ENCODE measurements at places on chromosomes 2 and 18. TPM values are rescaled to one million over a fixed set of nuclear protein-coding genes. Genes with fewer than 3 reads are reported as not detected.
A peak's percentile ranks its signal among the peaks of the same experiment; 100 is the strongest.

DNA sequence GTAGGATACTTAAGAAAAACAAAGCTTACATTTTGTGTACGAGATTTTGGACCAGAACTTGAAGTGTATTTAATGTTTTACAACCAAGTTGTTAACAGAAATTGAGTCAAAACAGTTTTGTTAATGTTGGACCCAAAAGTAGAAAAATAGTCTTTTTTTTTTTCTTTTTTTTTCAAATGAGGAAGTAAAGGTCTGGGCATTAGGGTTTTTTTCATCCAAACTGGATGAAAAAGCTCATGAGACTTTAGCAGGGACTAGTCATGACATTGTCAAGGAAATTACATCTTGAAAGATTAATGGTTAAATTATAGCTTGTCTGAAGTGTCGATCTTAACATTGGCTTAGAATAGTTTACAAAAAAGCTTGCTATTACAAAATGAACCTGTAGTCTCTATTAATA is 32.3 kb downstream of the CCNT2 start:
- no peak for DNase-seq

DNA sequence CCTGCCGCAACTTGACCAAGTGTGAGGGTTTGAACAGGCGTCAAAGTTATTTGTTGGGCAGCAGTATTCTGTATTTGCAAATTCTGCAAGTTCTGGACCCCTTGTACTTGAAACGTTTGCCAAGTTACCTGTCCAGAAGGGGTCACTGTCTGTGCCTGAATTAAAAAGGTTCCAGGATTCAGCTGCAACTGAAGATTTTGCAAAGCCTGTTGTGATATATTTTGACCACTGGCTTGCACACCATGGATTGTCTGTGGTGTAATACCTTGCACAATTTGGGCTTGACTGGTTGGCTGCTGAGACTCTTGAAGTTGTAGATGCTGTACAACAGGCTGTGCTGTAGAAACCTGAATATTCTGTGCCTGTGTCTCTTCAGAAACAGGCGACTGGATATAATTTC is 10.2 kb downstream of the SP3 start:
- DNase-seq: no peak

- DNase-seq: no peak
Measured at GRCh38 chr2:60738679-60739078, 17.4 kb upstream of the PAPOLG start.

Gene ALLC
- total RNA-seq: not detected

GRCh38 chr18:24530630-24531111 is 70.2 kb downstream of the HRH4 start:
- DNase-seq: peak; percentile 32

GRCh38 chr2:156518138-156518537 is 82.0 kb downstream of the GPD2 start:
- DNase-seq: no peak

DNA sequence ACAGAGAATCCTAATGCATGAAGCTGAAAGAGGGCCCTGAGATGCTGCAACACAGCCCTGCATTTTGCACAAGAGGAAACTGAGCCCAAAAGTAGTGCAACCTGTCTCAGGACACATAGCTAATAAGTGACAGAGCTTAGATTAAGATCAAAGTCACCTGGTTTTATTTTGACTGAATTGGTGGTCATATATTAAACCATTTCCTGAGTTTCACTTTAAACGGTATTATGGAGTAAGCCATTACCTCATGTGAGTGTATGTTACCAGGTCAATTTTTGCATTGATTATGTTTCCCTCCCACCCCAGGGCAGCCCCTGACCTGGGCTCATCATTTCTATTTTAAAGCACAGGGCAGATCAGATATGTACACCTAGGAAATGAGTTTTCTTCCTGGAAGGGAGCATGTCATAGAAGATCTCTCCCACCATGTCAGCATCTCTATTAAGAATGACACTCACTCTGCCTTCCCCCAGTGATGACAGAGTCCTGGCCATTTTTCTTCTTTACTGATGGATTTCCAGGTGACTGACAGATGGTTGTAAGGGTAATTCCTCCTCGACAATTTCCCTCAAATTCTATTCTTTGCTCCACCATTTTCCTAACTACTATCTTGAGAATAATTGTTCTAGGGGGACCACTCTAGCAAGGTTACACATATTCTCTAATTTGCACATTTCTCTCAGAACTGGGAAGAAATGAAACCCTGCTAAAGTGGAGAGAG is 441.3 kb upstream of the SLC14A2 start:
- DNase-seq: peak; percentile 36

Gene C2orf80
- total RNA-seq: not detected

DNA sequence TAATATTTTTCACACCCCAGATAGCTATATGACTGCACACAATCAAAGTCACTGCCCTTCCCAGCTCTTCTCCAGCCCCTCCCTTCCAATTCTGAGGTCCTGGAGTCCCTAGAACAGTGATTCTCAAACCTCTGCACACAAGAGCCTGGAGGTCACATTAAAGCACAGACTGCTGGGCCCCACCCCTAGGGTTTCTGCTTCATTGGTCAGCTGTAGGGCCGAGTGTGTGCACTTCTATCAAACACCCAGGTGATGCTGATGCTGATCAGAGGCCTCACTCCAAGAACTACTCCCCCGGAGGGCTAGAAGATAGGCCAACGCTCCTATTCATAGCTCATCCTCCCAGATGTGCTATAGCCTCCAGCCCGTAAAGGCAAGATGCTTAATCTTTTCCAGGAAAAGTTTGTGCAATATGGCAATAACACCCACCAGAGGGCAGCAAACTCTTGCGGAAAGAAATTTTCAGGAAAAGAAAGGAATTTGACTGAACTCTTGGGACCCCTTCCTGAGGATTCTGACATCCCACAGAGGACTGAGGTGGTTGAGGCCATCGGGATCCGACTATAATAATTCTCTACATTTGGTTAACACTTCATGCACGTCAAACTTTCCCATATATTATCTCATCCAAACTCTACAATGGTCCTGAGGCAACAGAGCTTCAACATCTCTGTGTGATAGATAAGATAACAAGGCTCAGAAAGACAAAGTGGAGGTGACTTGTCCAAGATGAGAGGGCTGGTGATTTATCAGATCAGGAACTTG is 194.2 kb upstream of the PKDCC start:
- DNase-seq: peak; percentile 66

DNA sequence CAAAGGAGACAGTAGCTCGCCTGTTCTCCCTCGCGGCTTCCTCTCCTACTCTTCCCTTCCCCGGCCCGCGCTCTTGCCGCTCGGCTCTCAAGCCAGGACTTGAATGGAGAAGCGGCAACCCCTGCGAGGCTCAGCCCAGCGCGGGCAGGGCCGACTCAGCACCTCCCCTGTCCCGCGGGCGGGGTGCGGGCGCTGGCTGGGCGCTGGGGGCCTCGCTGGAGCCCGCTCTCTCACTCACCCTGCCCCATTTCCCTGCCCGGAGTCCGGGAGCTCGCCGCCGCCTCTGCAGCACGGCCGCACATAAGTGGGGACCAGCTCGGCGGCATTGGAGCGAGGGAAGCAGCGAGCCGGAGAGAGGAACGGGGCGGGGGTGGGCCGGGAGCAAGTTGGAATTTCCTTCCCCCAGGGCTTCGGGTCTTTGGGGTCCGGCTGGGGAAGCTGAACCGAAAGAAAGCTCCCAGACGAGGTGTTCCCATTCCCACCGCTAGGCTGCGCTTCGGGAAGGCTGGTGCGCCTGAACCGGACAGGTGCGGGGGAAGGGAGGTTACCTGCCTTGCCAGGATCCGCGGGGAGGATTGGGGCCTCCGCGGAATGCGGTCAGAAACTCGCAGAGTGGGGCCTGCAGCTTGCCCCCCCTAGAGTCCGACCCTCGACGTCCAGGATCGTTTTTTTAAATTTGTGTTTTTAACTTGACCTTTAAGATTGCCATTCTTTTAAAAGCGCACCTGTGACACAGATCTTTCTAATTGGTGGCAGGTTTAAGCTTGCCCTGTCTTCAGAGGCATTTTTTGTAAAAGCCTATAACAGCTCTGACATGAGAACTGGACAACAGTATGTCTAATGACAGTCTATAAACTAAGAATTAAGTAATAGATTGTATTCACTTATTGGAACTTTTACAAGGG is at the start of gene COBLL1:
Gene COBLL1, minus strand, starts transcription at position 105 of the 905 bp plus-strand sequence. CDS start 627 bp downstream, outside the sequence.
- peak; percentile 92 for DNase-seq

- DNase-seq: peak; percentile 35
Measured at GRCh38 chr2:11343650-11344341, 640 bp downstream of the ROCK2 start.

Gene RAD51AP2
- total RNA-seq: not detected

- no peak for DNase-seq
Measured at GRCh38 chr2:114389021-114389420, 53.4 kb upstream of the DPP10 start.

- DNase-seq: peak; percentile 19
Measured at GRCh38 chr2:9110893-9111569, 95.6 kb upstream of the ASAP2 start.

- no peak for DNase-seq
Measured at GRCh38 chr2:77397763-77398162, 124.4 kb downstream of the LRRTM4 start.

DNA sequence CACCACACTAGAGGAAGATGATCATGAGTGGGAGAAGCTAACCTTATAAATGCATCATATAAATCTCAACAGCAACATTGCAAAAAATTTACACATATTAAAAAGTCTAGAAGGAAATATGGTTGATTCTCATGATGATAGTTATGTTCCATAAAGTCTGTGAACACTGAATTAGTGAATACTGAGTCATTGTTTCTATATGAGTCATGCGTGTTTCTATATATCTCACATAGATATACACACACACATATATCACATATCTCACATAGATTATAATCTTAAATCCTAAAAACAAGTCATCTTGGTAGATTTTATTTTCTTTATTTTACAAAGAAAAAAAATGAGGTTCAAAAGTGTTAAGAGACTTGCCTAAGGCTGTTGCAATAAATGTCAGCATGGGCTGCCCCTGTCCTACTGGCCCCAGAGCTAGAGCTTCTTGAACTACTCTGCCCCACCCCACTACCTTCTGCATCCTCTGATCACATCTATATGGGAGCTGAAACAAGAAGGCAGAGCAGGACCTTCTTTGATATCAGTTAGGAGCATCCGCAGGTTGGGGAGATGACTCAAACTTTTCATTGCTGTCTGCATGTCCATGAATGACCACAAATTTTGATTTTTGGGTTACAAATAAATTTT is 81.8 kb upstream of the ADAM23 start:
- DNase-seq: no peak

DNA sequence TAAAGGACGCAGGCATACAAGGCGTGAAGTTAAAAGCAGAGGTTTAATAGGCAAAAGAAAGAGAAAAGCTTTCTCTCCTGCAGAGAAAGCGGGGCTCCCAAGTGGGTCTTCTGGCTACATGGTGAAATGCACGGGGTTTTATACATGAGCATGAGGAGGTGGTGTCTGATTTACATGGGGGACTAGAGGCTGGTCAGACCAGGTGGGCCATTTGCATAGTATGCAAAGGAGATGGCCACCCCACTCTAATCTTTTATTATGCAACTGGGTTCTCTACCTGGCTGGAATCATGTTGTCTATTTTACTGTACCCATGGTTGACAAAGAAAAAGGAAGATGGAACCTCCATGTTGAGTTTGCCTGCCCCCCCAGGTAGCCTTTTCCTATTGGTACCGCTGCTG is 356.2 kb downstream of the KCNJ3 start:
- DNase-seq: no peak

DNA sequence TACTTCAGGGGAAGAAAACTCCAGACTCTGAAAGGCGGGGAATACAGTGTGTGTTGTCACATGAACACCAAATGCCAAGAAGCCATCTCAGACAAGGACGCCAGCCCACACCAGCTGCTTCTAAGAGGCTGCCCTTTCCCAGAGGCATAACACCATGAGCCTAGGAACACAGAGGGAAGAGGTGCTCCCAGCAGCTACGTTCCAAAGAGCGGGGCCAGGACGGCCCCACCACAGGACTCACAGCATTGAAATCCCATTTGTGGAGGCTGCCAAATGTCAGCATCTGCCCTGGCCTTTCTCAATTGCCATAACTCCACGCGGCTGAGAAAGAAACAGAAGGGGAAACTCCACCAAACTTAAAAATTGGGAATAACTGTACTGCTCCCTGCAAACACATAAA is 20.1 kb upstream of the ID2 start:
- DNase-seq: no peak

Gene IL1F10
- total RNA-seq: not detected

DNA sequence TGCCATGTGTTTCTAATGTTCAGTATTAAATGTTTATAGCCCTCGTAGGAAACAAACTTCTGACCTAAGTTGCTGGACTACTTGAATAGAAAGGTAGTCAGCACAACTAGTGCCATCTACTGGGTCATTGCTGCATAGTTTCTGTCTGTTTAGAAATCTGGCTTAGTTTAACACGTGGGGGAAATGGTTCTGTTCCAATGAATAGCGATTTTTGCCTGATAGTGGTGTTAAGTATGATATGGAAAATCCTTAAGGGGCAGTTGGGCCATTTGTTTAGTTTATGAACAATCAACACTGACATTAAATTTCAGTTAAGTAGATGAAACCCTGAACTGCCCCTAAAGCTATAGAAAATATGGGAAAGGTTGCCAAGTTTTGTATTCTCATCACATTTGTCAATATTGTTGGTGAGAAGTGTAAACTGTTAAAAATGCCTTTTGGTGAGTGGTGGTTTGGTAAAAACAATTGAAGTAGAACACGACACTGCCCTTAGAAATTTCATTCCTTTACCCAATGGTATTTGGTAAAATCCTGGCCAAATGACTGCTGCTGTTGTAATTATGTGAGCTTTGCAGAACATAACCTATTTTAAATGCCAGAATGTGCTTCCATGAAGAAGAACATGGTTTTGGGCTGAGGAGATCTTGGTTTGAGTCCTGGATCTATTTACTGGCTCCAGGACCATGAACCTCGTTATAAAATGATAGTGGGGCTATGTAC is 13.2 kb downstream of the NABP1 start:
- DNase-seq: peak; percentile 53

Gene TSHZ1
- total RNA-seq: 10.8 TPM

- DNase-seq: no peak
Measured at GRCh38 chr2:196528486-196529223, 110.9 kb upstream of the CCDC150 start.

DNA sequence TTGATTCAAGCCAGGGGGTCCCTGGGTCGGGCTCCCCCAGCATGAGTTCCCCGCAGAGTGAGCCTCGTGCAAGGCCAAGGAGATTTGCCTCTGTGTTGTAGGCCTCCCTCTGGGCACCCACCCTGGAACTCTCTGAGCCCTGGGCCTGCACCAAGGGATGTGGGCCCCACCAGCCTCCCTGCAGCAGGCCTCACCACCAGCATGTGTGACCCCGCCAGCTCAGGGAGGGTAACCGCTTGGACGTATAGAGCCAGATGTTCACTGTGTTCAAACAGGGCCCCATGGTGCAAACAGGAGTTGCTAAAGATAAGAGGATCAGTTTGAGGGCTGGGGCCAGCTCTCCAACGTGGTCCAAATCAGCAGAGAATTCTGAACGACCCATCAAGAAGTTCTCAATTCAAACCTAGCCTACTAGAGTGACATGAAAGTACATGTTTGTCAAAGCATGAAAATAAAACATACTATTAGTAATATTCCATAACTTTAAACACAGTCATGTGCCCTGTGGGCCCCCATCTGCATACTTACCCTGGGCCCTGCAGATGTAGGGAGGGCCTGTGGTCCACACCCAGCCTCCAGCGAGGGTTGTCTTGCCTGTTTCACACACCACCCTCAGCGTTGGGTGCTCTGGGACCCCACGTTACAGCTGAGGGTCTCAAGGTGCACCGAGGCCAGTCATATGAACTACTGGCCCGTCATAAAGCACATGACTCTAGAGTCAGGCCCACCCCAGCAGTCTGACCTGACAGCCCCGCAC is 5.5 kb upstream of the TUBB6 start:
- no peak for DNase-seq

- no peak for DNase-seq
Measured at GRCh38 chr2:84972207-84972783, 1.3 kb downstream of the KCMF1 start.

- no peak for DNase-seq
Measured at GRCh38 chr2:164257742-164258141, 363.5 kb downstream of the GRB14 start.

Measured in Calu3 (cell line).